Choroid plexus epithelial cell (primary cell): ENCODE measurements at places on chromosomes 4 and X.
A peak's percentile ranks its signal among the peaks of the same experiment; 100 is the strongest.

DNA sequence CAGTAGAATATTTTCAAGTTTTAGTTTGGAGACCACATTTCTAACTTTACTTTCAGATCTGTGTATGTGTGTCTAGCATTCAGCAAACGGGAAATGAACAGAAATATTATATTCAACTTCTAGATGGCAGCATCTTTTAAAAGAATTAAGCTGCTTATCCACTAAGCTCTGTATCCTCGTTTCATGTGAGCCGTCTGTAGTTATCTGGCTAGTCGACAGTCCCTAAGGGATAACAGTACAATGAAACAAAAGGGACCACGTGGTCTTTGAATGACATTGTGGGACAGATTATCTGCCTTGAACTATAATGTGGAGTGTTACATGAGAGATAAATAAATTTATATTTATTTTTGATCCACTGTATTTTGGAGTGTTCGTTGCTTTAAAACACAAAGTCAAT is 35.8 kb upstream of the PRSS12 start:
- no peak for DNase-seq

GRCh38 chr4:137213372-137214173 is 318.7 kb downstream of the PCDH18 start:
- peak; percentile 12 for DNase-seq

- DNase-seq, result peak; percentile 19
Observed at GRCh38 chr4:23819041-23819511, 70.8 kb downstream of the PPARGC1A start.

GRCh38 chrX:88789825-88790224 is 42.8 kb downstream of the CPXCR1 start:
- DNase-seq, result no peak

DNA sequence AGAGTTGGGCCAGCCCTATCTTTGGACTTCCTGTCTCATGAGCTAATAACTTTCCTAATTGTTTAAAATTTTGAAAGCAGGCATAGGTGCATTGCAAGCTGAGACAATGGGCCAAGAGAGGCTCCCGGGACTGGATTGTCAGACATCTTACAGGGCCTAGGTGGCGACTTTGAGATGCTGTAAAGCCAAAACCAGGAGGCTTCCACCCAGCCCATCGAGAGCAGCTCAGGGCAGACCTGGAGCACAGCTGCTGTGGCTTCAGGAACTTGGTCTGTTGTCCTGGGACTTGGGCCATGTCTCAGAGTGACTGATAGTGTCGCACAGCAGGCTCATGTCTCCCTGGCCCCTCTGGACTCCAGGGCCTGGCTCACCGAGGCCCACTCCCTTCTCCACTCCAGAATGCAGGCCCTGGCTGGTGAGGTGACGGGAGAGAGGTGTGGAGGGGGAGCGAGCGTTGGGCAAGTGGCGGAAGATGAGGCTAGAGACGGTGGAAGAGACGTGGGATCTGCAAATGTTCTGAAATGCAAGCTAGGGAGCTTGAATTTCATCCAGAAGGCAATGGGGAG is 24.1 kb upstream of the MTM1 start:
- DNase-seq, result peak; percentile 42
